ENCODE measurements at places on chromosomes 12 and 14.

- DNase-seq, result no peak
Observed at GRCh38 chr12:45663455-45663854, 66.1 kb upstream of the ARID2 start.

- no peak for DNase-seq
Observed at GRCh38 chr14:104087505-104087904, 2.0 kb downstream of the ASPG start.

GRCh38 chr14:36096090-36096489 lies 80.4 kb downstream of the PTCSC3 start:
- DNase-seq, result no peak

- no peak for DNase-seq
Observed at GRCh38 chr14:92619671-92620456, 106.3 kb downstream of the RIN3 start.

DNA sequence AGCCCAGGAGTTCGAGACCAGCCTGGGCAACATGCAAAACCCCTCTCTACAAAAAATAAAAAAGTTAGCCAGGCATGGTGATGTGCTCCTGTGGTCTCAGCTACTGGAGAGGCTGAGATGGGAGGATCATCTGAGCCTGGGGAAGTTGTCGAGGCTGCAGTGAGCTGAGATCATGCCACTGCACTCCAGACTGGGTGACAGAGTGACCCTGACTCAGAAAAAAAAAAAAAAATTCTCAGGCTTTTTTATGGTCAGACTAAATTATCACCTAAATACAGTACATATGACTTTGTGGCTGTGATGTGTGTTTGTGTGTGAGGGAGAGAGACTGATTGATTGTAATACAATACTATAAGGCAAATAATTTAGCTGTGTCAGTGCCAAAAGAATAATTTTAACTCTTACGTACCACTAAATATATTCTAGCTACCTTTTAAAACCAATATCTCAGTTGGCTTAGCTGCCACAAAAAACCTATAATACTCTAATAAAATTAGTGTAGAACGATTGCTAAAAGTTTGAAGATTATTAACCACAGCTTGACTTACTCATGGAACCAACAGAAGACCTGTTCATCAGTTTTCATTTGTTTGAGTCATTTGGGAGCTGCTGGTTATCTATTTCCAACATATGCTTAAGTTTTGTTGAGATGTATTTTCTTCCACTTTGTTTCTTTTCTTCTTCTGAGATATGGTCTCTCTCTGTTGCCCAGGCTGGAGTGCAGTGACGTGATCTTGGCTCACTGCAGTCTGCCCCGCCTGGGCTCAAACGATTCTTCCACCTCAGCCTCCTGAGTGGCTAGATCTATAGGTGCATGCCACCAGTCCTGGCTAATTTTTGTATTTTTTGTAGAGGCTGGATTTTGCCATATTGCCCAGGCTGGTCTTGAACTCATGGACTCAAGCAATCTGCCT lies 58.0 kb downstream of the DIP2B start:
- no peak for DNase-seq

GRCh38 chr12:1830981-1831963 lies 10.9 kb downstream of the LRTM2 start:
- DNase-seq, result no peak

- no peak for DNase-seq
Observed at GRCh38 chr12:61362037-61362436, 898.2 kb upstream of the USP15 start.

GRCh38 chr14:82766996-82767395 lies 1233.3 kb upstream of the SEL1L start:
- no peak for DNase-seq

- DNase-seq, result no peak
Observed at GRCh38 chr12:68647507-68647906, 36.8 kb downstream of the RAP1B start.

GRCh38 chr14:89617481-89618329 lies 200.7 kb upstream of the FOXN3 start:
- no peak for DNase-seq

DNA sequence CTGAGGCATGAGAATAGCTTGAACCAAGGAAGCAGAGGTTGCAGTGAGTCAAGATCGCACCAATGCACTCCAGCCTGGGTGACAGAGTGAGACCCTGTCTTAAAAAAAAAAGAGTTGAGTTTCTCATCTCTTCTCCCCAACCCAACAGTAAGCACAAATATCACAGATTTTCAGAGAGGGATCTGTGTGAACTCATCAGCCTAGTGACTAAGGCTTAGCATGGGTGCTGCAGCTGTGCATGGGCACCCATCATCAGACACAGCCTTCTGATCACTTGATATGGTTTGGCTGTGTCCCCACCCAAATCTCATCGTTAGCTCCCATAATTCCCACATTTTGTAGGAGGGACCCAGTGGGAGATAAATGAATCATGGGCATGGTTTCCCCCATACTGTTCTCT lies 298.9 kb downstream of the PCNX1 start:
- DNase-seq, result no peak

- no peak for DNase-seq
Observed at GRCh38 chr12:63888908-63889635, 44.6 kb downstream of the SRGAP1 start.

DNA sequence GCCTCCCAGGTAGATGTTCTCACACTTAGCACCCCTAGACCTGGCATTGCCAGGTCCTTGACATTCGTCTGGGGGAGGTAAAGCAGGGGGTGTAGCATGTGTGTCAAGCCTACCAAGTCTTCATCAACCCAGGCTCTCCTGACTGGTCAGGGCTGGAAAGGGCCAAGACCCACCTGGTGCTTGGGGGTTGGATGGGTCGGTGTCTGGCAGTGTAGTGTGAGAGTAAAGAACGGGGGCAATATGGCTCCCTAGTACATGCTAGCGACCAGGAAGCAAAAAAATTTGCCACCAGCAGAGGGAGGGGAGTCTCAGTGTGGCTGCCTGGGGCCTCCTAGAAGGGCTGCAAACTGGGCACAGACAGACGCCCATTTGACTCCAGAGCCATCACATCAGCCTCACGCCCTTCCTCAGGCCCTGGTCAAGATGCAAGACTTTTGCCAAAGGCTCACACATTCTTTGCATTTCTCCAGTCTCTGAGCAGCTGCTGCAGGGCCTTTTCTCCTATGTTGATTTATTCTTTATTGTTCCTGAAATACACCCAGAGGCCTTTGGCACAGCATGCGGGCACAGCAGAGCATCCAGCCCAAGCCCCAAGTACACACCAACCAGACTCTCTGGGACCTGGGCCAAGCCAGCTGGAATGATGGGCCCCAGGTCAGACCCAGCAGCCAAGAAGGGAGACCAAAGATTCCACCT lies 38.3 kb upstream of the PNMA1 start:
- no peak for DNase-seq

GRCh38 chr12:47578836-47579235 lies 127.0 kb downstream of the RPAP3 start:
- DNase-seq, result no peak

GRCh38 chr14:74324931-74325361 lies 22.2 kb upstream of the ABCD4 start:
- no peak for DNase-seq

GRCh38 chr14:68981539-68981976 lies 2.5 kb upstream of the ACTN1 start:
- no peak for DNase-seq

DNA sequence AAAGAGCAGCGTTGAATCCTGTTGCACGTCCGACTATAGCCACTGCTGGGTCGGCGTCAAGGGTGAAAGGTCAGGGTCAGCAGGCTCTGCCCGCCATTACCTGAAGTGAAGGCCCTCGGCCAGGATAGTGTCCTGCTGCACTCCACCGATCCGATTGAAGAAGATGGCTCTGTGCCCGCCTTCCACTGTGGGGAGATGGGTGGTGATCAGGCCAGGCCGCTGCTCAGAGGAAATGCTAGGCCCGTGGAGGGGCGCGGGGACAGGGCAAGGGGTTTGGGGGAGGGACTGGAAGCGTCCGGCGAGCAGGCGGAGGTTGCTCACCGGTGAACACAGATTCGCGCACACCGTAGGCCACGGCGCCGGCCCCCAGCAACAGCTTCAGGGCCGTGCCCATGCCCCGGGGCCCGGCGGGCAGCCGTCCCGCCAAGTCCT lies 352 bp downstream of the PHB2 start:
- no peak for DNase-seq

- no peak for DNase-seq
Observed at GRCh38 chr14:38593476-38593875, 337.6 kb upstream of the CLEC14A start.

- DNase-seq, result no peak
Observed at GRCh38 chr12:43692064-43692463, 66.5 kb downstream of the PUS7L start.

- DNase-seq, result no peak
Observed at GRCh38 chr12:124766727-124767065, 97.0 kb downstream of the SCARB1 start.

- DNase-seq, result no peak
Observed at GRCh38 chr12:41293461-41293860, 105.3 kb downstream of the PDZRN4 start.

- no peak for DNase-seq
Observed at GRCh38 chr12:129486931-129487330, 416.9 kb downstream of the TMEM132D start.

DNA sequence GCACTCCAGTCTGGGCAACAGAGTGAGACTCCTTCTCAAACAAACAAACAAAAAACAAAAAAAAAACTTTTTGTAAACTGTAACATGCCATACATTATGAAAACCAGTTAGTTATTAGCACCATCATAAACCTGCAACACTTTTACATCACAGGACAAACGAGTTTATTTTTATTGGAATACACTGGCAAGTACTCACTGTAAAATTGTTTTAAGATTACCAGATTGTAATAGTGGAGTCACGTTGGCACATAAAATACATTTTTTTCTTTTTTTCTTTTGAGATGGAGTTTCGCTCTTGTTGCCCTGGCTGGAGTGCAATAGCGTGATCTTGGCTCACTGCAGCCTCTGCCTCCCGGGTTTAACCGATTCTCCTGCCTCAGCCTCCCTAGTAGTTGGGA lies 15.7 kb downstream of the FKBP3 start:
- DNase-seq, result no peak

GRCh38 chr12:80952443-80952842 lies 14.7 kb upstream of the LIN7A start:
- no peak for DNase-seq

DNA sequence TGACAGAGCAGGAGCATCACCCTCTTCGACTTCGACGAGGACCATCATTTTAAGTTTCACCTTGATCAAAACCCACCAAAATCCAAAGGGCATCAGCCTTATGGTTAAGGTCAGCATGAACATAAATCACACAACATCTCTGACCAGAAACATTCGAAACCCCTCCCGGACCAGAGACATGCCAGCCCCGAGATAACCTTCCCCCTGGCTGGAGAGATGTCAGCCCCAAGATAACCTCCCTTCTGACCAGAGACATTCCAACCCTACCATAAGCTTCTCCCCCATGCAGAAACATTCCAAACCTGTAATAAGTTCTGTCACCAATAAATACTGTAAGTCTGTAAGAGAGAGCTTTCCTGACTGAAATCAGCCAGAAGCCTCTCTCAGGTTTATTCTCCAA lies 6.3 kb downstream of the PCNX4 start:
- no peak for DNase-seq

DNA sequence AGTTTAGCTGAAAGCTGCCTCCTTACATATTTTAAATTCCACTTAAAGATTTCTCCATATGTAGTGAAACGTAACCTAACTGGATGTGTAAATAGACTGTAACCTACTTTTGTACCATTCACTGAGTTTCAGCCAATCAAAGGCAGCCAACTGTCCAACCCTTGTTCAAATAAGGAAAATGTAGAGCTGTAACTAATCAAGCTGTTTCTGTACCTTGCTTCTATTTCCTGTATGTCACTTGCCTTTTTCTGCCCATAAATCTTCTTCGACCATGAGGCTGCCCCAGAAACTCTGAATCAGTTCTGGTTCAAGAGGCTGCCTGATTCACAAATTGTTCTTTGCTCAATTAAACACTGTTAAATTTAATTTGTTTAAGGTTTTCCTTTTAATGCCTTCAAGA lies 6.3 kb downstream of the SLC7A8 start:
- no peak for DNase-seq

- peak; percentile 32 for DNase-seq
Observed at GRCh38 chr12:2691345-2692071, 103.3 kb upstream of the FKBP4 start.

GRCh38 chr14:95424529-95424928 lies 91.9 kb downstream of the SYNE3 start:
- no peak for DNase-seq

DNA sequence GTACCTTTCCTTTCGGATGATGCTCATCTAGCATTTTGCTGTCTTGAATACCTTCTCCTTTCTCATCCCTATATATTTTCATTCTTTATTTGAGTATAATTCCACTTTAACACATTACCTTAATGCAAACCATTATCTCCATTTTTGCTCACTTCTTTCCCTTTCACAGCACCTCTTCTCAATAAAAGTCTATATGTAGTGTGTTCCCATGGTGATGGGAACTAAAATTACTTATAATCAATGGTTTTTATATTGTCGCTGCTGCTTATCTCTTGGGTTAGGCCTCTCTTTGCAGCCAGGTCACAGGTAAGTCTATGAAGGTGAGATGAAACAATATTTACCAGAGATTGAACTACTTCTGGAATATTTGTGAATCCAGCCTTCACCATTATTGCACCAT lies 121.6 kb upstream of the FGD4 start:
- no peak for DNase-seq

DNA sequence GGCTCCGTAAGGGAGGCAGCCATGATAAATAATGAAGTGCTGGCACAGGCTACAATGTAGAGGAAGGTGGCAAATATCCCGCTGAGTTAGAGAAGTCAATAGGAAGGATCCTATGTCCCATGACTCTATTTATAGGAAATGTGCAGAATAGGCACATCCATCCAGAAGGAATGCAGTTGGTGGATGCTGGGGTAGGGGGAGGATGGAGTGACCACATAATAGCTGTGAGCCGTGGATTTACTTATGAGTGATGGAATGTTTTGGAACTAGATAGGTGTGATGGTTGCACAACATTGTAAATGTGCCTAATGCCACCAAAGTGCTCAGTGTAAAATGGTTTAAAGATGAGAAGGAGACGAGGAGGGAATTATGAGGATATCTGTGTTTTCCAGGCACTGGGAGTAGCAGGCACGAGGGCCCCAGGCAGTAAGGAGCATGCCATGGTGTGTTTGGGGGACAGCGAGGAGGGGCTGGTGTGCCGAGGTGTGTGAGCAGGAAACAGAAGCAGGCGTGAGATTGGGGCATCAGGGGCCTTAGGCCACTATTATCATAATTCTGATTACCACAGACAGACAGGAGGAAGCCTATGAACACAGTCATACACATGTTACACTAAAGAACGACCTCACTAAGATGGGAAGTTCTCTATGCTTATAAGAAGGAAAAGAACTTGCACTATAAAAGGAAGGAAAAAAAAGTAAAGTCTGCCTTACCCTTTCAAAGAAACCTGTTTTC lies 837.3 kb upstream of the TMEM132C start:
- DNase-seq, result no peak

GRCh38 chr12:113263431-113263963 lies 42.2 kb downstream of the TPCN1 start:
- no peak for DNase-seq

DNA sequence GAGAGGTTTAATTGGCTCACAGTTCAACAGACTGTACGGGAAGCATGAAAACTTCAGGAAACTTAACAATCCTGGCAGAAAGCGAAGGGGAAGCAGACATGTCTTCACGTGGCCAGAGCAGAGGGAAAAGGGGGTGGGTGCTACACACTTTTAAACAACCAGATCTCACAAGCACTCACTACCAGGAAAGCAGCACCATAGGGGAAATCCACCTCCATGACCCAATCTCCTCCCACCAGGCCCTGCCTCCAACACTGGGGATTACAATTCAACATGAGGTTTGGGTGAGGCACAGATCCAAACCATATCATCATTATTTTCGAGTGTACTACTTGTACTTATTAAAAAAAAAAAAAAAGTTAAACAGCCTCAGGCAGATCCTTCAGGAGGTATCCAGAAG lies 29.9 kb downstream of the RXYLT1 start:
- DNase-seq, result no peak

- no peak for DNase-seq
Observed at GRCh38 chr12:66236969-66237368, 48.0 kb downstream of the IRAK3 start.
